ENCODE measurements at places on chromosomes 12 and 14. TPM values are rescaled to one million over a fixed set of nuclear protein-coding genes. Genes with fewer than 3 reads are reported as not detected.

GRCh38 chr12:26403601-26404000 lies 208.2 kb downstream of the SSPN start:
- no peak overlapping the region for H3K27ac ChIP-seq
- H3K4me1 ChIP-seq, result no peaks in the 10 kb centered on the region
- H3K27me3 ChIP-seq, result no peaks in the 10 kb centered on the region
- H3K36me3 ChIP-seq, result no peaks in the 10 kb centered on the region

GRCh38 chr14:64112867-64113678 lies 181.1 kb downstream of the ESR2 start:
- H3K27me3 ChIP-seq, result no peaks in the 10 kb centered on the region
- no peaks in the 10 kb centered on the region for H3K4me1 ChIP-seq
- H3K4me3 ChIP-seq, result no peak overlapping the region

DNA sequence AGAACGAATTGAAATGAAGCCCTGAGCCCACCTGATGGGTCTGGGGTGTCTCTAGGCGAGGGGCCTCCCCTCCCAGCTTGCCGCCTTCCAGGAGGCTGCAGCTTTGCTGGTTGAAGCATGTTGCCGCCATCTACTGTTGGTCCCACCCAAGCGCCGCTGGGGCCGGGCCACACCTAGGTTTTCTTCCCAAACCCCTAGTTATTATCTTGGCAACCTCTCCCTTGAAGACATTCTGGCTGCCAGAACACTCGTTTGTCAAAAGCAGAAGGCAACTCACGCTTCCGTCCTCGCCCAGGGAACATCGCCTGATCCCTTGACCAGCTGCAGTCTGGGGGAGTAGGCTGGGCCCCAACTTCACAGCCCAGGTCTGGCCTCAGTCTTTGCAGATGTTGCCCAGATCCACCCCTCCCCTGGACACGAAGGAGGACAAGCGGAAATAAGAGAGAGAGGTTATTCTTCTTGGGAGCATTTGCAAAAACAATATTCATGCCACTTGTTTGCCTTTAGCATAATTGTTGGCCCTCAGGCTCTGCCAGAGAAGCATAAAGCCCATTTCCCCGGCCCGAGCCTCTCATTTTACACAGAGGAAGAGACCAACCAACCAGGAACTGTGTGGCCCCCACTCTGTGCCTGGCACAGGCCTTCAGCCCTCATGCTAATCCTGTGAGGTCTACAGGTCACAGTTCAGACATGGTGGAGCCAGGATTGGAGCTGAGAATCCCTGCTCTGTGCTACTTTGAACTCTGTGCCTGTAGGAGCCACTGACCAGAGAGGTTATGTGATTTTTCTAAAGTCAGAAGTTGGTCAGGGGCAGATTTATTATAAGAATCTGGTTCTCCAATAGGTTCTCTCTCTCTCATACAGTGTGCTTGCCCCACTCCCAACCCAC lies 6.8 kb downstream of the EMP1 start:
- H3K4me3 ChIP-seq, result no peak overlapping the region
- H3K36me3 ChIP-seq, result no peaks in the 10 kb centered on the region
- H3K27me3 ChIP-seq, result no peaks in the 10 kb centered on the region
- H3K4me1 ChIP-seq, result peaks cover 45% of the 10 kb centered on the region
- H3K27ac ChIP-seq, result no peak overlapping the region

DNA sequence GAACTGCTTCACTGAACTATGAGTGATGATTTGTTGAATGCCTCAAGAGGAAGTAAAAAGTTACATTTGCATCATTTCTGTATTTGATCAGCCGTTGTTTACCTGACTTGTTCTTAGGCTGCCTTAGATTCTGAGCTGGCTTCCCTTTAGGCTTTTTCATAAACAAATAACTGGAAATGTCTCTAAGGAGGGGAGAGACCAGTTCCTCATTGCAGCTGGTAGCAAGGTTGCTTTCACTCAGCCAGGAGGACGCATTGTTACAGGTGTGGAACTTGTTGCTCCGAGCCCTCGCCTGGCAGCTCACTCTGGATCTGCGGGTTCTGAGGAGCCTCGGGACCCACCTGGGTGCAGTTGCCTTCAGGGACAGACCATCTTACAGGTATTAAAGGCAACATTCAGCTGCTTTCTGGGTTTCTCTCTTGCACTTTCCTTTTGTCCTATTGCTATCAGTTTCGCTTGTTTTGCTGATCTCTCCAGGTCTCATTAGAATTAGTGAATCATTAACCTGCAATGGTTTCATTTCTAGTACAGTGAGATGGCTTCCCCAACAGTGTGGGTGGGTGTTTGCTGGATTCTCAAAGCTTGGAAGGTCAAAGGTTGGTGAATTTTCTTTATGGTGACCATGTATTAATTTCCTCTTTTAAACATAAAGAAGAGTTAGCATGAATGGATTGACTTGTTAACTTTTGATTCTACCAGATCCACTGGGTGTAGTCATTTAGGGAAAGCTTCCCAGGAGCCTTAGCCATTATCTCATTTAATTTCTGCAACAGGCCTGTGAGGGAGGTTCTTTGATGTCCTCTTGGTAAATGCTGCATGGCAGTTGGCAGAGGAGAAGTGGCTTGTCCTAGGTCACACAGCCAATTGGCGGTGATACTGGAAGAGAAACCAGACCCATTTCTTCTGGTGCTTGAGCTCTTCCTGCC lies at the start of gene PLEKHG7:
TSS of gene PLEKHG7 (plus strand) at position 236 of the 926 bp plus-strand sequence. CDS start 3,643 bp downstream, outside the sequence.
- H3K4me3 ChIP-seq, result no peak within 1 kb of the TSS
- no peaks in the 10 kb centered on the region for H3K4me1 ChIP-seq
- H3K36me3 ChIP-seq, result no peaks in the 10 kb centered on the region
- DNase-seq, result no peak
- H3K27ac ChIP-seq, result no peak within 1 kb of the TSS

Gene COX14
- 28.7 TPM for total RNA-seq

Gene SPSB2
- 10.8 TPM for total RNA-seq

Gene TXNDC16
- total RNA-seq, result 4.8 TPM

Data from A673 (cell line).